ENCODE measurements at places on chromosomes 1 and 21.

DNA sequence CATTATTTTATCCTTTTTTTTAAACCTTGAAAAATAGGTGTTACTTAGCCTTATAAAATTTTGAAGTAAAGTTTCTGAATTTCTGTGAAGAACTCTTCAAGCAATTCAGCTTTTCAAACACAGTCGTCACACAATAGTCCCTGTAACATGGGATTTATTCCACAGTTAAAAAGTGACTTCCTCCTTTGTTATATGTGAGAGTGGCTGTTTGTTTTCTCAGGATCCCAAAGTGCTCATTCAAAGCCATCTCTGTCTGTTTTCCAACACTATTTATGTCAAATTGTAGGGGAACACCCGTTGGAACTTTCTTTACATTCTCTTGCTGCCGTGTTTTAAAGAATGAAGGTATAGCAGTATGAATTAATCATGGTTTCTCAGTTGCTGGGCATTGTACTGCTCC, 80.8 kb upstream of the GPR52 start:
- DNase-seq = no peak
- no peaks in the 10 kb centered on the region for H3K27me3 ChIP-seq
- no peaks in the 10 kb centered on the region for H3K36me3 ChIP-seq

- DNase-seq = no peak
- no peaks in the 10 kb centered on the region for H3K36me3 ChIP-seq
- no peaks in the 10 kb centered on the region for H3K4me1 ChIP-seq
- H3K27me3 ChIP-seq = no peaks in the 10 kb centered on the region
- no peak overlapping the region for H3K27ac ChIP-seq
These were observed 139.3 kb downstream of the NFIA start for GRCh38 chr1:61221642-61222041.

GRCh38 chr1:114718661-114719423, 2.3 kb upstream of the NRAS start:
- no peak overlapping the region for H3K4me3 ChIP-seq
- H3K36me3 ChIP-seq = peaks cover 23% of the 10 kb centered on the region
- no peaks in the 10 kb centered on the region for H3K27me3 ChIP-seq
- DNase-seq = no peak
- peaks cover 6% of the 10 kb centered on the region for H3K4me1 ChIP-seq
- no peak overlapping the region for H3K27ac ChIP-seq

- DNase-seq = peak; percentile 74
- peak overlapping the region; percentile 84 for H3K4me3 ChIP-seq
- peaks cover 13% of the 10 kb centered on the region for H3K4me1 ChIP-seq
- peak overlapping the region; percentile 91 for H3K27ac ChIP-seq
These were observed 550 bp downstream of the ARHGEF16 start for GRCh38 chr1:3454811-3455618.

GRCh38 chr1:29712284-29712651, 475.9 kb downstream of the PTPRU start:
- peaks cover 3% of the 10 kb centered on the region for H3K27me3 ChIP-seq
- H3K4me3 ChIP-seq = no peak overlapping the region
- no peaks in the 10 kb centered on the region for H3K36me3 ChIP-seq

- H3K27me3 ChIP-seq = peaks cover 28% of the 10 kb centered on the region
- H3K27ac ChIP-seq = no peak overlapping the region
- no peak overlapping the region for H3K4me3 ChIP-seq
- H3K4me1 ChIP-seq = peaks cover 3% of the 10 kb centered on the region
These were observed 8.4 kb downstream of the MX2 start for GRCh38 chr21:41369920-41370839.

- no peak overlapping the region for H3K27ac ChIP-seq
- no peaks in the 10 kb centered on the region for H3K36me3 ChIP-seq
- H3K4me3 ChIP-seq = no peak overlapping the region
- no peaks in the 10 kb centered on the region for H3K27me3 ChIP-seq
- peaks cover 24% of the 10 kb centered on the region for H3K4me1 ChIP-seq
These were observed 195.0 kb upstream of the OLFM3 start for GRCh38 chr1:102191723-102192122.

DNA sequence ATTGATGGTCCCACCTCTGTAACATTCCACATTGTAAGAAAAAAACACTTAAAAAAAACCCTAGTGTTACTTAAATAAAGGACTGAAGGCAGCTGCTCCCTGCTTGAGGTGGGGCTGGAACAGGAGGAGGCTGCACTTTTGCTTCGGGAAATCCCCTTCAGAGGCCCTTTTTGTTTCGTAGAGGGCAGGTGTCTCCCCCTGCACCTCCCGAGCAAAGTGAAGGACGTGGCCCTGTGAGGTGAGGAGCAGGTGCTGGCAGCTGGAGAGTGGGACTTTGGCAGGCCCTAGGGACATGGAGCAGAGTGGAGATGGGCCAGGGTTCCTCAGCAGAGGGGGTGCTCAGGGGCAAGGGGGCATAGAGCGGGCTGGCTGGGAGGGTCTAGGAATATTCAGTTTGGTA, 33.4 kb upstream of the WNT4 start:
- DNase-seq = no peak
- H3K36me3 ChIP-seq = no peaks in the 10 kb centered on the region
- H3K4me1 ChIP-seq = no peaks in the 10 kb centered on the region
- H3K27ac ChIP-seq = no peak overlapping the region
- no peak overlapping the region for H3K4me3 ChIP-seq

DNA sequence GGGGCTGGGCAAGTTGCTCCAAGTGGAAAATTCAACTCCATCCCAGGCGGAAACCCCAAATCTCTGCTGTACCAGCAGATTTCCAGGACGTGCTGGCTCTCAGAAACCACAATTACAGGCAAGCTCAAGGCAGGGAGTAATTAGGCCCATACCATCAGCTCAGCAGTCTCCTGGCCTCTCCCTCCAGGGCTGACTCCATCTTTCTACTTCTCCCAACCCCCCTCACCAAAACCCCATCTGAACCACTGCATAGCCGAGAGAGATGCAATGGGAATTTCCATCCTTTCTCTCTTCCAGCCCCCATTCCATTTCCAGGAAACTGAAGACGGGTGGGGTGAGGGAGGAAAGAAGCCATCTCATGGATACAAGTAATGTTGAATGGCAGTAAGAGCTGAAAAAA, 41.2 kb downstream of the ARHGEF11 start:
- H3K27ac ChIP-seq = peak overlapping the region; percentile 29
- no peaks in the 10 kb centered on the region for H3K27me3 ChIP-seq
- DNase-seq = no peak
- H3K4me1 ChIP-seq = peaks cover 14% of the 10 kb centered on the region
- H3K36me3 ChIP-seq = no peaks in the 10 kb centered on the region

DNA sequence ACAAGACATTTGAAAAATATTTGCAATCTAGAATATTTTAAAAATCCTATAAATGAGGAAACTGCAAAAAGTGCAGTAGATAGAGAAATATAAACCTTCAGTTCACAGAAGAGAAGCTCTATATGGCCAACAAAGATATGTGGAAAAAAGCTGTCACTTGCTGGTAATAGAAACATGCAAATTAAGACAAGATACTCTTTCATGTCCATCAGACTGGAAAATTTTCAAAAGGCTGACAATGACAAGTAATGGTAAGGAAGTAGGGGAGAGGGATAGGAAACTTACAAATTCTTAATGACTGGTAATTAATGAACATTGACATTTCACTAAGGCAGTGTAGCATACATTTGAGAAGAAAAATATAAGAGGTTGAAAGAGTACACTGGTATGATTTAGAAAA, 147.9 kb downstream of the MRPL39 start:
- H3K4me3 ChIP-seq = no peak overlapping the region
- DNase-seq = no peak
- no peaks in the 10 kb centered on the region for H3K36me3 ChIP-seq

DNA sequence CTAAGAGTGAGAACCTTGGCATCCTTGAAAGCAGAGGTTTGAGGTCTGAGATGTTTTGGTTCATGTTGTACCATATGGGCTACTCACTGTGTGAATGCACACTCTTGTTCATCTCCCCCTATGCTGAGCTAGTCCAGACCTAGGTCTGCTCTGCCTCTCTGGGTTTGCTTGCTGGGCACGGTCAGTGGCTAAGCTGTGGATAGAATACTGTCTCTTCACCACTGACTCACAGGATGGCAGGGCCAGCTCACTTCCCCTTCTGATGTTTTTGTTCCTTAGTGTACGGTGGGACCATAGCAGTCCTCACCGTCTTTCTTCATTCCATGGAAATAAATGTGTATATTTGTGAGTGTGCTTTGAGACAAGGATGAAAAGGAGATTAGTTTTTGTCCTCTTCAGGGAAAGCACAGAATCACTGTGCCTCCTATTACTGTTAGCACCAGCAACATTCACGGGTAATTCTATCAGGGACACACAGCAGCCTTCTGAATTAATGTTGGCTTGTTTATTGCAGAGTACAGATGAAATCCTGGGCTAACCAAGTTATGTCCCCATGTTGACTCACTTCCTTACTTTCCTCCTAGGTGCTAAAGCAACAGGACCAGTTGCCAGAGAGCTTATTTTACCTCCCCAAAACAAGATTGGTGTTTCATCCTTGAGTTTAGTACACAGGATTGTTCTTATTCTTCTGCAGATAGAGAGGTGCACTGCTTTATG, 56.9 kb upstream of the IVNS1ABP start:
- no peaks in the 10 kb centered on the region for H3K36me3 ChIP-seq
- peaks cover 1% of the 10 kb centered on the region for H3K4me1 ChIP-seq
- H3K4me3 ChIP-seq = no peak overlapping the region
- DNase-seq = no peak
- no peak overlapping the region for H3K27ac ChIP-seq
- H3K27me3 ChIP-seq = peaks cover 2% of the 10 kb centered on the region

DNA sequence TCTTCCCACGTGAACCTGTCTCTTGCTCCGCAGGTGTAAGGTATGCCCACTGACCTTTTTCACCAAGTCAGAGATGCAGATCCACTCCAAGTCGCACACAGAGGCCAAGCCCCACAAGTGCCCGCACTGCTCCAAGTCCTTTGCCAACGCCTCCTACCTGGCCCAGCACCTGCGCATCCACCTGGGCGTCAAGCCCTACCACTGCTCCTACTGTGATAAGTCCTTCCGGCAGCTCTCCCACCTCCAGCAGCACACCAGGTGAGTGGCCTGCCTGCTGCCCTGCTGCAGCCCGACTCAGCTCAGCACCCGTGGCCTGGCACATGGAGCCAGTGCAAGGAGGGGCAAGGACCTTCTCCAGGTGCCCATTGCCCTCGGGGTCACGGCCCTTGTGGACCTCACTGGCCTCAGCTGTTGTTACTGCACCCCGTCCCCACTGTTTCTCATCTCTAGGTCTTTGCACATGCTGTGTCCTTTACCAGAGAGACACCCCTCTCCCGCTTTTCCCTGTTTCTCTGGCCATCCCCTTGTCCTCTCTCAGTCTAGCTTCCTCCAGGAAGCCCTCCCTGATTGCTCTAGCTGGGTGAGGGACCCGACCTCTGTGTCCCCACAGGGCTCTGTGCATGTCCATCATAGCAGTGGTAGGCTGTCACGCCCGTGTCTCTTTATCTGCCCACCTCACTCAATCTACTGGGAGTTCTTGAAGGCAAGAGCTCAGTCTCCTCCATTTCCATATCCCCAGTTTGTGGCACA, 25.4 kb downstream of the ZNF362 start:
- H3K4me3 ChIP-seq = no peak overlapping the region
- H3K36me3 ChIP-seq = peaks cover 25% of the 10 kb centered on the region
- H3K27ac ChIP-seq = no peak overlapping the region

- H3K36me3 ChIP-seq = no peaks in the 10 kb centered on the region
- no peak for DNase-seq
- peaks cover 9% of the 10 kb centered on the region for H3K4me1 ChIP-seq
- H3K27me3 ChIP-seq = no peaks in the 10 kb centered on the region
- H3K27ac ChIP-seq = no peak overlapping the region
These were observed 347.9 kb upstream of the ADGRL2 start for GRCh38 chr1:81452693-81453366.

Data from progenitor cell of endocrine pancreas (in vitro differentiated cells).